ENCODE measurements at places on chromosomes 16 and 17.

DNA sequence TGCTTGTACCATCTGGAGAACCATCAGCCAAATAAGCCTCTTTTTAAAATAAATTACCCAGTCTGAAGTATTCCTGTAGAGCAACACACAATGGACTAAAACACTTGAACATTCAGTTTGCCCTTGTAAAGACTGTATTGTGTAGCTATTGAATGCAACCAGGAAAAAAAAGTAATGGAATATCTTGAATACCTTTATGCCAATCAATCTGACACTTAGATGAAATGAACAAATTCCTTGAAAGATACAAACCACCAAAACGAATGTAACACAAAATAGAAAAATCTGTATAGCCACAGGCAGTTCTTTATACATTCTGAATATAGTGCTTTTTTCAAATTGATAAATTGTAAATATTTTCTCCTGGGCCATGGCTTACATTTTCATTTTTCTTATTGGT lies 63.3 kb upstream of the KCNJ16 start:
- DNase-seq = no peak

GRCh38 chr17:10021272-10021984 lies 116.4 kb upstream of the RCVRN start:
- DNase-seq = no peak

DNA sequence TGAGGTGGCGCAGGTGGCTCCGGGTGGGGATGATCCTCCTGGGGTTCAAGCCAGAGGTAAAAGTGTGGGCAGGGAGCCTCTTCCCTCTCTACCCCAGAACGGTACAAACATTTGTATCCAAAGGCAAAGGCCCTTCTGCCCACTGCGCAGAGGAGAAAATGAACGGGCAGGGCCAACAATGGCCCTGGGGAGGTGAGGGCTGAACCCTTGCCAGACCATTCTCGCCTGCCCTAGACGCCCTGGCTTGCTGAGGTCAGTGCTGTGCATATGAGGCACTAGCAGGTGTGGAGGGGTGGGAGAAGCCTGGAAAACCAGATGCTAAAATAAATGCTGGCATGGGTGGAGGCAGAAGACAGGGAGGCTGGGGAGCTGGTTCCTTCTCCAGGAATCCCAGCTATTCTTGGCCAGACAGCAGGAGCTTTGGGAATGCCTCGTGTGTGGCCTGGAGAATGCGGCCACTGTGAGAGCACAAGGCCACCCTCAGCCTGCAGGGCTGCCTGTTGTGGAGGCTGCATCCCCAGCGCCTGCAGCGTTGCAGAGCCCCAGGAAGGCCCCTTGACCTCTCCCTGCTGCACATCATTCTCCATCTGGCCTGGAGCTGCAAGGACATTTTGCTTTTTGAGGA lies 4.5 kb downstream of the C17orf50 start:
- peak; percentile 80 for DNase-seq

GRCh38 chr17:79568661-79569060 lies 42.2 kb downstream of the RBFOX3 start:
- DNase-seq = no peak

- no peak for DNase-seq
These were observed 109.1 kb upstream of the CRHR1 start for GRCh38 chr17:45675012-45675411.

DNA sequence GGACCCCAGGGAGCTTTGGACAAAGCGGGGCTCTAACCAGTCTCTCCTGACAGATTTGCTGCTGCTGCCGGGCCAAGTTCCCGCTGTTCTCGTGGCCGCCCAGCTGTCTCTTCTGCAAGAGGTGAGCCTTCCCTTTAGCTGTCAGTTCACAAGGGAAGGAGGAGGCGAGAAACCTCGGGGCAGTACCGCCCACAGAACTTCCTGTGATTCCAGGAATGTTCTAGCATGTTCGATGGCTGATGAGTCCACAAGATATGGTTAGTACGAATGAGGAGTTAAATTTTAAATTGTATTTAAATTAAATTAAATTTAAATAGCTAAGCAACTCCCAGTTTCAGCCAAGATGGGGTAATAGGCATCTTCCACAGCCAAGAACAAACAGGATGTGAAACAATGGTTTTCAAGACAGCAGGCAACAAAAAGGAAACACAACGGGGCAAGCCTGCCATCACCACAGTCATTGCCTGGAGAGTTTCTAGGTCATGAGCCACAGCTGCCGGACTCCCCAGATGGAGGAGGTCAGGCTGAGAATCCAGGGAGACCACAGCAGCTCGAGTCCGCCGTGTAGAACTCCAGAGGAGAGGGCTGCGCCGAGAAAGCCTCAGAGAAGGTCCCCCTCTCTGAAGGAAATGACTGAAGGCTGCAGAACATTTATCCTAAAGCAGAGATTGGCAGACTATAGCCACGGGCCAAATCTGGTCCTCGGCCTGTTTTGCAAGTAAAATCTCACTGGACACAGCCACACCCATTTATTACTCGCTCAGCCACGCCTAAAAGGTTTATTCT lies 9.5 kb upstream of the TCF25 start:
- DNase-seq = no peak

DNA sequence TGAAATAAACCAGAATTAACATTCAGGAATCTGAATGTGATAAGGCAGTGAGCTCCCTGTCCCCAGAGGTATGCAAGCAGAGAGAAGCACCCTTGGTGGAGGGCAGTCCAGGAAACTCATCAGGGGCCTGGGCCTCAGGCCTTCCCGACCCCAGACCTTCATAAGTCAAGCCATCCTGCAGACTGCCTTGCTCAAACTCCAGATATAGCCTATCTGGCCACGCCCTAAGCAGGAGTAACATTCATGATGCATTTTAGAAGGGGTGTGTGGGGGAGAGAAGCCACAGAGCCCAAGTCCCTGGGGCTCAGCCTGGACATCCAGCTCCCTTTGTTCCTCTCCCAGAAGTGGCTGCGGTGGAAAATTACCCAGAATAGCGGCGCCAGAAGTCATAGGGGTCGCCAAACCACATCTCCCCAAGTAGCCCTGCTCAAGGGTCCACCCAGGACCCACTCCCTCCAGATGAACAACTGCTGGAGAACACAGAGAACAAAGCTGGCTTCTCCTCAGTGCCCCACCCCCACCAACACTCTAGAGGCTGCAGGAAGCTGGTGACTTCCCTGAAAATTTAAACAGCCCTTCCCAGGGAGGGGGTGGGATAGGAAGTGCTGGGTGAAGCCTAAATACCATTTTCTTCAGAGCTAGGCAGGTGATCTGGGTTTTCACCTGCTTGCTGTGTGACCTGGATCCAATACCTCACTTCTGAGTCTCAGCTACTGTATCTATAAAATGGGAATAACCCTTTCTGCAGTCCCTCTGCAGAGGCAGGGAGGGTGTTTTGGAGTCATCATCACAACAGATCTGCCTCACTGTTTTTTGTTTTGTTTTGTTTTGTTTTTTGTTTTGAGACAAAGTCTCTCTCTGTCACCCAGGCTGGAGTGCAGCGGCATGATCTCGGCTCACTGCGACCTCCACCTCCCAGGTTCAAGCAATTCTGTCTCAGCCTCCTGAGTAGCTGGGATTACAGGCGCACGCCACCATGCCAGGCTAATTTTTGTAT lies 1.5 kb upstream of the SREBF1 start:
- DNase-seq = peak; percentile 58

- no peak for DNase-seq
These were observed 4.9 kb downstream of the SDK2 start for GRCh38 chr17:73639322-73639721.
